ENCODE measurements at places on chromosomes 5 and 9.
A peak's percentile ranks its signal among the peaks of the same experiment; 100 is the strongest.

GRCh38 chr5:119386596-119387344 is 31.0 kb downstream of the TNFAIP8 start:
- DNase-seq = no peak

DNA sequence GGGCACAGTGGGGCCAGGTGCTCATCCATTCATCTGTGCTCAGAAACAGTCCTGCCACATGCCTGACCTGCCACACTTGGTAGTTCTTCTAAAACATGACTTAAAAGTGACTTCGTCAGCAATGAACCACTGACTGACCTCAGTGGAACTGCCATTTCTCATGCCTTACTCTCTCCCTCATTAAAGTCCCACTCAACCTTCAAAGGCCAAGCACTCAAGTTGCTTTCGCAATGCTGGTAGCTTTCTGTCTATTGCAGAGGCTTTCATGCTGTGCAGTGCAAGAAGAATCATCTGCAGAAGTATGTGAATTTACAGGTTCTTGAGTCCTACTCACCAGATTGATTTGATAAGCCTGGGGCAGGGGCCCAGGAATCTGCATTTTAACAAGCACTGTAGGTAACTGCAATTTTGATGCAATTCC is 23.9 kb downstream of the B4GALT1 start:
- DNase-seq = no peak

DNA sequence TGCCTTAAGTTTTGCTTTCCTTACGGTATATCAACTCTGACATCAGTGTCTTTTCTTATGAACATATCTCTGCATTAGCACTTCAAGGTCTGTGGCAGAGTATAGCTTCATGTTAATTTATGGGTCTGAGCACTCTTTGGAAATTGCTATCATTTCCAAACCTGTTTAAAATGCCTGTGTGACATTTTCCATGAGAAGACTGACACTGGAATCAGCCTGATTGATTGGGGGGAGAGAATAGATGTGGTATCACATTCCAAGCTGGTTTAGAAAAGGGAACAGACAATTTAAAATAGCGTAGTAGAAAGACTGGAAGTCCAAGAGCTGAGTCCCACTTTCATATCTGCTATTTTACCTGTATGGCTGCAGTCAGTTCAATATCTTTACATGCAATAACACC is 272.1 kb upstream of the CDH10 start:
- no peak for DNase-seq

DNA sequence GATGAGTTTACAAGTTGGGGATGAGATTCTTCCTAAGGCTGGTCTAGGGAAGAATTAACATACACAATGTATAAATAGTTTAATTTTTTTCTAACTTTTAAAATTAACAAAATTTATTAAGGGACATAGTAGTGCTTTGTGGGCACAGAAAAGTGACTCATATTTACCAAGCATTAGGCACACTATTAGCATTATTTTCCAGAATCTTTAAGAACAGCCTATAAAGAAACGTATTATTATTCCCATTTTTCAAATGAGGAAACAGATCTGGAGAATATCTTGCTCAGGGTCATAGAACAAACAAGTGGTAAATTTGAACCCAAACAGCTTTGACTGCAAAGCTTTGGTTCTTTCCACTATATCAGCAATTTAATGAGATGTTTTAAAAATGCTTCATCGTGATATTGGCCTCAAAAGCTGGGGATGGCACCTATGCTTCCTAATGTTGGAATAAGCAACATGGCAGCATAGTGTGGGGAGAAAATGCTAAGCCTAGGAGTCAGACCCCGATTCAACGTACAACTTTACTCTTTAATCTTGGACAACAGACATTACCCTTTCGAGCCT is 55.9 kb downstream of the ABCA1 start:
- no peak for DNase-seq

DNA sequence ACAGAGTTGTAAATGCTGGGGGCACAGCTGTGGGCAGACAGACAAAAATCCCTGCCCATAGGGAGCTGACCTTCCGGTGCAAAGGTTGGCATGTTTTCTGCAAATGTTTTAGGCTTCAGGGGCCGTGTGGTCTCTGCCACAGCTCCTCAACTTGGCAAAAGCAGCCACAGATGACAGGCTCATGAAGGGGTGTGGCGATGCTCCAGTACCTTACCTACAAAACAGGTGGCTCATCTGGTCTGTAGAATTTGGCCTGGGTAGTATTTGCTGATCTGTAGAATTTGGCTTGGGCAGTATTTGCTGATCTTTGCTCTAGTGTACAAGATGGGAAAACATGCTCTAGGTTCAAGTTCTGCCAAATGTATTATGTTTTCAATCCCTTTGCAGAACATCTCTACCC is 283.9 kb downstream of the GADD45G start:
- no peak for DNase-seq

DNA sequence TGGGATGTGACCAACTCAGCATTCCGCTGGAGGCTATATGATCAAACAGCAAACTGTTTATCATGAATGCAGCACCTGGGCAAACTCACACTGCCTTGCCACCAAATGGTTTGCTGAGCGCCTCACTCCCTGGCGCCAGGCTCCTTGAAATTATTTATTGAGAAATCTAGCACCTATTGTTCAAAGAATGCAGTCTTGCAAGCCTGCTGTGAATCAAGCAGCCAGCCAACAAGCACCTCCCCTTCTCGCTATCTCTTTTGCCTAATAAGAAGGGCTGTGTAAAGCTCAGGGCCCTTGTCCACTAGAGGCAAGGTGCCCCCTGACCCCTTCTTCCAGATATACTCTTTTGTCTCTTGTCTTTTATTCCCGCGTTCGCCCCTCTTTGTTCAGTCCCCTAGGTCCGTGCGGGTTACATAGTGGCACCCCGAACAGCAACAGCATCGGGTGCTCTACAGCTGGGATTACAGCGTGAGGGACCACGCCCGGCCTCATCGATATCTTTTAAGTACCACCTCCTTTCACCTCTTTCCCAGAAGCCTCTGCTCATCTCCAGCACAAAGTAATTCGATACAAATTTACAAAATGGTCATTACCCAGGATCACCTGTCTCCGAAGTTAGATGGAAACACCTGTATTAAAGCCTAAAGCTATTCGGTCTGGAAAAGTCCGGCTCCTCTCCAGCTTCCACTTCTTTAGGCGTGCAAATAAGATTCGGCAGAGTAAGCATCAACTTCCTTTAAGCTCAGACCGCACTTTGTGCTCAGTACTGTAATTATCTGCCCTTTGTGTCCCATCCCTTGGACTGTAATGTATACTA is 896 bp downstream of the RIGI start:
- no peak for DNase-seq

- no peak for DNase-seq
Measured at GRCh38 chr5:8493176-8493575, 624.2 kb downstream of the MTRR start.

GRCh38 chr9:109449036-109449798 is 48.9 kb downstream of the PTPN3 start:
- peak; percentile 66 for DNase-seq

GRCh38 chr5:161507591-161507990 is 38.9 kb downstream of the GABRB2 start:
- DNase-seq = no peak

GRCh38 chr9:1759009-1759408 is 256.1 kb upstream of the SMARCA2 start:
- DNase-seq = no peak

DNA sequence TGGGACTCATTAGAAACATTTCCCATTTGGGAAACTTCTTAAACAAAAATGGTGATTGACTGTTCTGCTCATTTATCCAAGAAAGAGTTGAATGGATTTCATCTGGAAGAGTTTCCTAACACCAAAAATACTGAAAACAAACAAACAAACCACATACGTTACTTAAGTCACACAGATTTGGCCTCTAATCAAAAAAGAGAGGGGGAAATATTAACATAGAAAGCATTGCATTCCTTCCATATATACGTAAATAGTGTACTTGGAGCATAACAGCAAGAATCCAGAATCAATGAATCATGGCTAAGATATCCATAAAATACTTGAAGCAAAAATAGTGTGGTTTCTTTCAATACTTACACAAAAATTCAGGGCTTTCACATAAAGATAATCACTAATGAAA is 189.8 kb upstream of the MAP3K1 start:
- no peak for DNase-seq

DNA sequence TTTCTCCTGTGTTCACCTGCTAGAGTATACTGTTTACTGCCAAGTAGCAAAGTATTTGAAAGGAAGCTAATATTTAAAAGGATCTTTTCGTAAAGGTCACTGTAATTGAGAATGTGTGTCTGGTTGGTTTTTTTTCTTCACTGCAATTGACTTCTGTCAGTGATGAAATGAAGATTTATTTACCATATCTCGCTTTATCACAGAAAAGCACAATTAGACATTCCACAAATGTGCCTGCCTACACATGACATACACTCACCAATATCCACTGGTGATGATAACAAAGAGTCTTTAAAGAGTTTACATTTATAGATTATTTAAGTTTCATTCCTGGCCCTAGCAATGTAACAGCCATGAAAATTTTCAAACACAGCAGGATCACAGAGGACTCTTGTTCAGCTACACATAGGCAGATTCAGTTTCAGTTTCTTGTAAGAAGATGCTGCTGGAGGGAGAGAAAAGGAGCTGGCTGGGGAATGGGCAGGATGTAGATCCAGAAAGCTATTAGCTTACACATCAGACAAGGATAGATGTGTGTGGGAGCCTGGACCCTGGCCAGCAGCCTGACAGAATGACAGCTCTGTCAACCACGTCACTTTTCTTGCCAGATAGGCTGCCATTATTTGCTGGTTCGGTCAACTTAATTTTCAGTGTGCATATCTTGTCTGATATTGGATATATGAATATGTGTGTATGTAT is 104.0 kb downstream of the GDNF start:
- DNase-seq = no peak

- no peak for DNase-seq
Measured at GRCh38 chr9:127117801-127118200, 4.6 kb downstream of the ANGPTL2 start.

GRCh38 chr9:95511952-95512708 is 4.6 kb downstream of the PTCH1 start:
- DNase-seq = no peak

DNA sequence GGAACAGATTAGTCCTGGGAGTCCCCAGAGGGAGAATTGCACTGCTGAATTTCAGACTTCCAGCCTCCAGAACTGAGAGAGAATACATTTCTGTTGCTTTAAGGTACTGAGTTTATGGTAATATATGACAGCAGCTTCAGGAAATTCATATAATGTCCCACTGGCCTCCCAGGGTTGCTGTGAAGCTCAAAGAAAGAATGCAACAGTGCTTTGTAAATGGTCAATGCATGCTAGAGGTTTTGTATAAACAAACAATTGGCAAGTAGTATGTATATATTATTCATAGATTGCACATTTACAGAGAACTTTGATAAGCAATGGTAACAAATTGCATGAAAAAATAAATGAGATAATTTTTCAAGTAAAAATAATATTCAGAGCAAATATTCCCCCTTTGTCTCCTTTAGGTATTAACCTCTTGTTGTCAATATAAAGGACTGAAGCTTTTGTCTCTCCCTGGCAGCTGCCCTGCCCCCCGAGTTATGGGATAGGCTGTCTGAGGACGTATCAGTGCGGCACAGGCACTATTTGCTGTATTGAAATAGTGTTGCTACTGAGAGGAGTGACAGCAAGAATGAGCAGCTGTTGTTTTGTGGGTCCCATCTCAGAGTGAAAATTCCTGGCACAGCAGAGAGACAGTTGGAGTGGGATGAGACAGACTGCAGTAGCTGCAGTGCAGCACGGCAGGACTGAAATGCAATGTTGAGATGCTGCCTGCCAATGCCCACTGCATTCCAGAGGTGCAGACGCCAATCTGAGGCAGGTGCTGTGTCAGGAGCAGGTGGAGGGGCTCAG is 194.2 kb upstream of the GLRA1 start:
- no peak for DNase-seq

DNA sequence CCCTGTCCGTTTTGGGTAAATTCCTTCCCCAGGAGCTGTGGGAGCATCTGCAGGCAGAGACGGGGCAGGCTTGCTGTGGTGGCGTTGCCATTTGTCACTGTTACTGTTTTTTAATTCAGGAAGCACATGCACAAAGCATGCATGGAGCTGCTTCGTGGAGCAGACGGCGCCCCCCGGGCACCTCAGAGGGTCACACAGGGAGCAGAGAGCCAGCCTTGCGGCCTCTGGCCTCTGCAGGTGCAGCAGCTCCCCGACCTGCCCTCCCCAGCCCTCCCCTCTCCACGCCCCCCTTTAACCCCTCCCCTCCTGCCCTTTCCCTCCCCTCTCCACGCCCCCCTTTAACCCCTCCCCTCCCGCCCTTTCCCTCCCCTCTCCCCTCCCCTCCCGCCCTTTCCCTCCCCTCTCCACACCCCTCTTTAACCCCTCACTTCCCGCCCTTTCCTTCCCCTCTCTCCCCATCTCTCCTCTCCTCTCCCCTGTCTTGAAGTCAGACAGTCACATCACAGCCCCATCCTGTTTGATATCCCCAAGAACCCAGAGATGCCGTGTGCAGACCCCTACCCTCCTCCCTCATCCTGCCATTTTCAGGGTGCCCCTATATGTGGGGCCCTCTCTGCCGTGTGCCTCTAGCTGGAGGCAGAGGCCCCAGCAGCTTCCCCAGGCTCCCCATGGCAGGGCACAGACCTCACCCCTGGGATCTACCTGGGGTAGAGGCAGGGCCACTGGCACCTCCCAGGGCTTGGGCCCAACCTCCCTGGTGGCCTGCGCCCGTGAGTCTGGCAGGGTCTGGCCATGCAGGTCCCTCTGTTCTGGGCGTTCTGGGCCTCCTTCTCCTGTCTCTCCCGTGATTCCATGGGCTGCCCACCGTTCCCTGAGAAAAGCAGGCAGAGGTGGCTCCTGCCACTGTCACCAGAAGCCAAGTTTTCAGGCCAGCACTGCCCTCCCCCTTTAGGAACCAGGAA is 29.6 kb upstream of the UBAC1 start:
- DNase-seq = no peak
